ENCODE measurements at places on chromosomes 13 and 19.
A peak's percentile ranks its signal among the peaks of the same experiment; 100 is the strongest.

DNA sequence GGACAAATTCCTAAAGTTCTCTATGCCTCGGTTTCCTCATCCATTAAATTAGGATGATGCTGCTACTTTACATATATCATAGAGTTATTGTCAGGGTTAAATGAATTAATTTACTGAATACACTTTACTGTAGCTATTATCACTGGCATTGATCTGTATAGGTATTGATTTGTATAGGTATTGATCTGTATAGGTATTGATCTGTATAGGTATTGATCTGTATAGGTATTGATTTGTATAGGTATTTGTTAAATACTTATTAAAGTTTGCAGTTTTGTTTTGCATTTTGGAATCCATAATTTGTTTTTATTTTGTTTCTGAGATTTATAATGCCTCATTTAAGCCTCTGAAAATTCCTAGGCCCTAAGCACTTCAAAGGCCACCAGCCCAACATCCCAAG is 2.4 kb upstream of the PPP2R1A start:
- DNase-seq = no peak
- H3K4me3 ChIP-seq = no peak overlapping the region
- H3K27ac ChIP-seq = no peak overlapping the region
- H3K27me3 ChIP-seq = peaks cover 3% of the 10 kb centered on the region
- peaks cover 28% of the 10 kb centered on the region for H3K4me1 ChIP-seq

DNA sequence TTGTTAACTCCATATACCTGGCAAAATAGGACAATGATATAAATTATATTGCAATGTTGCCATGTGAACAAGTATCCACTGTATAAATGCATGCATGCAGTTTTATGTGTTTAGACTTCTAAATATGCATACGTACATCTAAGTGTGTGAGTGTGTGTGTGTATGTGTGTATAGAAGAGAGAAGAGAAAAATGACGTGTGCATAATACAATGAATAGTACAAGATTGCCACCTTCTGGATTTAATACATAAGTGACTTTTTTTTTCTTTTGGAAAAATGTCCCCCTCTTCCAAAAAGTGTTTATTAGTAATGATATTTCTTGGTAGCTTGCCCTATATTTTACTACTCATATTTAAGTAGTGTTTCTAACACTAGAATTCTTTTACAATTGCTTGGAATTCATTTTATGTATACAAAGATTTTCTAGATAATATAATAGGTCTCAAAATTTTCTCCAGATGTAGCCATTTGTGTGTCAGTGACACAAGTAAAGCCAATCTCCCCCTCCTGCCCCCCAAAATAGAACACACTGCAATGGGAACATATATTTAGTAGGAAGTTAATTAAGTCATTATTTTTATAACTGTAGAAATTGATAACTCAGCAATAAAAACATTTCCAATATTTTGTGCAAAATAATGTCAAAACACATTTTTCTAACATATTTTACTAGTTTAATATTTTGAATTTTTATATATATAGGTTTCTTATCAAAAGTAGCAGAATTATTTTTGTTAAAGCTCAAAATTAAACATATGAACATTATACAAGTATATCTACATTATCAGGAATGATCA is 783.3 kb upstream of the ATXN8OS start:
- no peaks in the 10 kb centered on the region for H3K36me3 ChIP-seq
- no peak overlapping the region for H3K4me3 ChIP-seq
- H3K4me1 ChIP-seq = no peaks in the 10 kb centered on the region
- no peak overlapping the region for H3K27ac ChIP-seq
- no peaks in the 10 kb centered on the region for H3K27me3 ChIP-seq

GRCh38 chr19:46614114-46614722 is 10.7 kb downstream of the PTGIR start:
- peaks cover 71% of the 10 kb centered on the region for H3K4me1 ChIP-seq
- peaks cover 16% of the 10 kb centered on the region for H3K36me3 ChIP-seq
- peak overlapping the region; percentile 83 for H3K27ac ChIP-seq

DNA sequence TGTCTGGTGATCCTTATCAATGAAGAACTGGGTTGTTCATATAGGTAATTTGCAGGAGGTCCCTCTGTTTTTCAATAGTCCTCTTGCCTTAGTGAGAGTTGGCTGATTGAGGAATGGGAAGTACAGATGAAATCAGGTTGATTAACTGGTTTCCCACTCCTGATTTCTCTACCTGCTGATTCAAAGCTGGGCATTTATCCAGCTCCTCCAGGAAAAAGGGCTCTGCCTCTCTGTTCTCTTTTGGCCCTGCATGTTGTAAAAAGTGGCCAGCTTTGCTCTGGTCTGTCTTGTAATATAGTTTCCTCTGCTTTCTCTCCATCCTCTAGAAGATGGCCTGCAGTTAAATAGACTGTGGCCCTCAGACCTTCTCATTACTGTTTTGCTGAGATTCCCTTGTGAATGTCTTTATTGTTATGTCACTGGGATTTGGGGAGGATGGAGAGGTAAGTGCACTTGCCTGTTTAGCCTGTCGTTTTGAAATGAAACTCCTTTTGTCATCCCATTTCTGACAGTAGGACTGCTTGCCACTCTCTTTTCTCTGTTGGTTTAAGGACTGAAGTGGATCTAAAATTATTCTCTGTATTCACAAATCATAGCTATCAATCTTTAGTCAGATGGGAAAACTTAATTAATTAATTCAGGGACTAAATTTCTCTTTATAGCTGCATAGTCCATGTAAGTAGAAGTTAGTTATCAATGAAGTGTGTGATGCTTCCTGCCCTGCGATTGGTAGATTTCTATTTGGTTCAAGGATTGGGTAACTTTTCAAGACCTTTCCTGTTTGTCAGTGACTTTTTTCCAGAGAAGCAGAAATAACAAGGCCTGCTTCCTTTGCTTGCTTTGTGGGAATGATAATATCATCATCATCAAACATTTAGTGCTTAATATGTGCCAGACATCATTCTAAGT is 28.5 kb downstream of the GARRE1 start:
- H3K4me1 ChIP-seq = peaks cover 7% of the 10 kb centered on the region

DNA sequence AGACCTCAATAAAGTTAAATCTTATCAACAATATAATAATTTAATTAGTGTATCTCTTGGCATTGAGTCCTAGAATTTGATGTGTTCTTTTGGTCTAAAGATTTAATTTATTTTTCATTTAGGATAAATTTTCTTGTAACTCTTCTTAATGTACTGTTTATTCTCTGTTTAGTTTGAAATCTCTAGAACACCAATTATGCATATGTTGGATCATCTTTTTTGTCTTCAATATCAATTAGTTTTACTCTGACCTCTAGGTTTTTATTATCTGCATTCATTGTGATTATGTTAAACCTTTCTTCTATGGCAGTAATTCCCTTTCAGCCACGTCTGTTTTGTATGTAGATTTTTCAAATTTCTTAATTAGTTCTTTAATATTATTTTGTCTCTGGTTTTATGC is 93.8 kb upstream of the ARHGEF7 start:
- H3K36me3 ChIP-seq = no peaks in the 10 kb centered on the region
- peaks cover 16% of the 10 kb centered on the region for H3K27me3 ChIP-seq
- no peak for DNase-seq
- no peaks in the 10 kb centered on the region for H3K4me1 ChIP-seq

- H3K4me1 ChIP-seq = peaks cover 27% of the 10 kb centered on the region
- DNase-seq = peak; percentile 19
- H3K36me3 ChIP-seq = no peaks in the 10 kb centered on the region
- no peak overlapping the region for H3K4me3 ChIP-seq
- H3K27ac ChIP-seq = peak overlapping the region; percentile 81
- no peaks in the 10 kb centered on the region for H3K27me3 ChIP-seq
Measured at GRCh38 chr19:17499648-17500446, 11.6 kb upstream of the PGLS start.

- H3K27ac ChIP-seq = no peak overlapping the region
- no peaks in the 10 kb centered on the region for H3K36me3 ChIP-seq
- no peaks in the 10 kb centered on the region for H3K4me1 ChIP-seq
- DNase-seq = no peak
Measured at GRCh38 chr13:65336916-65337315, 1893.2 kb downstream of the PCDH9 start.

GRCh38 chr13:79483086-79483706 is 2.2 kb downstream of the NDFIP2 start:
- peaks cover 34% of the 10 kb centered on the region for H3K4me1 ChIP-seq
- peaks cover 2% of the 10 kb centered on the region for H3K36me3 ChIP-seq
- H3K4me3 ChIP-seq = peak overlapping the region; percentile 28
- H3K27me3 ChIP-seq = peaks cover 5% of the 10 kb centered on the region

GRCh38 chr13:22198001-22198400 is 527.1 kb downstream of the FGF9 start:
- no peak overlapping the region for H3K4me3 ChIP-seq
- no peak overlapping the region for H3K27ac ChIP-seq
- no peaks in the 10 kb centered on the region for H3K36me3 ChIP-seq
- H3K4me1 ChIP-seq = peaks cover 3% of the 10 kb centered on the region
- DNase-seq = no peak

DNA sequence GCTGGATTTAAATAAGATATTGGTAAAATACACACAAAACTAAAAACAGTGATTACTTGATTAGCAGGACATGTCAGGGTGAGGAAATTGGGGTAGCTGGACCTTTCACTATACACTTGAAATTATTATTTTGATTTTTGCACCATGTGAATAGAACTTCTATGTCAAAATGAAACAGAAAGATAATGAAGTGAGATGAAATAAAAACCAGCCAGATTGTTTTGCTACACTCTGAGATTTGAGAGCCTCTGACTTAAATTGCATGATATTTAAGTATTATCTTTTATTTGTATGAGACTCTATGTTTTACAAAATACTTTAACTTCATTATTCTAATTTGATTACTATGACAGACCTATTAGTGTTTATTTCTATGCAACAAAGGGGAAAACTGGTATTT is 819.6 kb upstream of the ATXN8OS start:
- no peak for DNase-seq
- H3K27ac ChIP-seq = no peak overlapping the region
- no peaks in the 10 kb centered on the region for H3K36me3 ChIP-seq
- no peaks in the 10 kb centered on the region for H3K27me3 ChIP-seq
- H3K4me3 ChIP-seq = no peak overlapping the region
- H3K4me1 ChIP-seq = no peaks in the 10 kb centered on the region

- no peaks in the 10 kb centered on the region for H3K36me3 ChIP-seq
- no peak for DNase-seq
- H3K27ac ChIP-seq = no peak overlapping the region
- peaks cover 11% of the 10 kb centered on the region for H3K4me1 ChIP-seq
- no peak overlapping the region for H3K4me3 ChIP-seq
Measured at GRCh38 chr13:33290421-33290965, 4.9 kb upstream of the STARD13 start.

DNA sequence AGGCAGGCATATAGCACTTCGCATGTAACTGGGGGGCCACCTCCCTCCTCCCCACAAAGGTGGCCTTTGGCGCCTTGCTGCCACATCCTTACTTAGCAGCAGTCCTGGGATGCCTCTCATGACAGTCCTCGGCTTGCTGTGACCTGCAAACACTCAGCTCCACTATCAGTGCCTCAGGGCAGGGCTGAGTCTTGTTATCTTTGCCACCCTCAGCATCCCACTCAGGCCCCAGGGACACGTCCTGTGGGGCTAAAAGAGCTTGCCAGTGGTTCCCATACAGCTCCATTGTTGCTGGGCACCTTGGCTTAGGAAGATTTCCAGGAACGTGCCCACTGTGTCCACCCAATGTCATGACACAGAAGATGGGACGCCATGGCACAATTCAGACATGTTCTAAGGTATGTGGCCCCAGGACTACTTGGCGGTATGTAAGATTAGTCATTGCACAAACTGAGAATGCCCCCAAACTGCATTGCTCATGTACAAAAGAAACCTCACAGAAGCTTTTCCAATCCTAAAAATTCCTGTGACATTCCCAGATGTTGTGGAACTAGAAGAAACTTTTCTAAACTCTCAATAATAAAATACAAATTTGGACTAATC is 16.3 kb downstream of the DOCK9 start:
- peaks cover 9% of the 10 kb centered on the region for H3K36me3 ChIP-seq
- no peaks in the 10 kb centered on the region for H3K27me3 ChIP-seq
- DNase-seq = no peak
- no peak overlapping the region for H3K4me3 ChIP-seq
- H3K4me1 ChIP-seq = peaks cover 54% of the 10 kb centered on the region

- no peak overlapping the region for H3K27ac ChIP-seq
- H3K27me3 ChIP-seq = peaks cover 8% of the 10 kb centered on the region
- no peak overlapping the region for H3K4me3 ChIP-seq
- no peaks in the 10 kb centered on the region for H3K36me3 ChIP-seq
- DNase-seq = no peak
Measured at GRCh38 chr13:36685927-36686326, 12.1 kb downstream of the SERTM1 start.

- peaks cover 19% of the 10 kb centered on the region for H3K4me1 ChIP-seq
- peak overlapping the region; percentile 99 for H3K27ac ChIP-seq
- H3K36me3 ChIP-seq = peaks cover 33% of the 10 kb centered on the region
Measured at GRCh38 chr19:58181902-58182576, 822 bp upstream of the ZNF274 start.

DNA sequence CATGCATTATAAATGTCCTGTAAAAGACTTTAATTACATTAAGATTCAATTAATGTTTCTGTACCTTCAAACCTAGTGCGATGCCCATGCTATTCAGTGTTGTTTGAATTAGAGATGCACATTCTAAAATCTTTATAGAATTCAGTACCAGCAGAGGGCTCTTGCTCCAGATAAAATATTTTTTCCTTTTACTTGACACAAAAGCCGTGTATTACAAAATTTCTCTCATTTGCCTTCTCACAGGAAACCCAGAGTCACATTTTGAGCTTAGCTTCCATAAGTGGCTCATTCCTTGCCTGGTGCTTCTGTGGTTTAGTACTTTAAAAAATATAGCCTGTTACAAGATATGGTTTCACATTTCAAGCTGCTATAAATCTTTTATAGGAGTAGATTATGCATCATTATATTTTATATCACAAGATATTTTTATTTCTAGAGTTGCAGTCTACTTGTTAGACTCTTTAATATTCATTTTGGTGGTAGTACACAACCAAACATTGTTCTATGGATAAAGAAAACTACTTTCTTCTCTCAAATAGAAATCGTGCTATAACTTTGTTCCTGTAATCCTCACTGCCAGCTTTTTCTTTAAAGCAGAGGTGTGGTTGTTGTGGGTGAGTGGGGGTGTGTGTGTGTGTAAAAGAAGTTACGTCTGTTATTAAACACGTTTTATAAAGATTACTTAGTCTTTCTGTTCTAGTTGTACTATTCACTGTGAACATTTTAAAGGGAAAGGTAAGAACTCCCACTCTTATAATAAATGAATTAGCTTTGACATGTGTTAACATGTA is 101.4 kb downstream of the RNF17 start:
- no peak for DNase-seq
- no peak overlapping the region for H3K27ac ChIP-seq

DNA sequence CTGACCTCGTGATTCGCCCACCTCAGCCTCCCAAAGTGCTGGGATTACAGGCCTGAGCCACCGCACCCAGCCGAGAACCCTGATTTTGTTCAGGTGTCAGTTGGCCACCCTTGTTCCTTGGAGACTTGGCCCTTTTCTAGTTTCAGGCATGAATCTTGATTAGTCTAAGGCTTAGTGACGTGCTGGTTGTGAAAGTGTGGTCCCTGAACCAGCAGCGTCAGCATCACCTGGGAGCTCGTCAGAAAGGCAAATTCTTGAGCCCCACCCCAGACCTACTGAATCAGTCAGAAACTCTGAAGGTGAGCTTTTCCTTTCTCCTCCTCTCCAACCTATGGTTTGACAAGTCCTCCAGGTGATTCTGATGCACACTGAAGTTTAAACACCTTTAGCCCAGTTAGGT is 35.2 kb downstream of the CACNG6 start:
- no peaks in the 10 kb centered on the region for H3K36me3 ChIP-seq
- peaks cover 3% of the 10 kb centered on the region for H3K4me1 ChIP-seq
- no peak overlapping the region for H3K4me3 ChIP-seq
- DNase-seq = no peak
- peaks cover 22% of the 10 kb centered on the region for H3K27me3 ChIP-seq

All from naive thymus-derived CD8-positive, alpha-beta T cell (primary cell).